Lung (tissue), 17 donors: ENCODE measurements at places on chromosomes 6 and 20.

DNA sequence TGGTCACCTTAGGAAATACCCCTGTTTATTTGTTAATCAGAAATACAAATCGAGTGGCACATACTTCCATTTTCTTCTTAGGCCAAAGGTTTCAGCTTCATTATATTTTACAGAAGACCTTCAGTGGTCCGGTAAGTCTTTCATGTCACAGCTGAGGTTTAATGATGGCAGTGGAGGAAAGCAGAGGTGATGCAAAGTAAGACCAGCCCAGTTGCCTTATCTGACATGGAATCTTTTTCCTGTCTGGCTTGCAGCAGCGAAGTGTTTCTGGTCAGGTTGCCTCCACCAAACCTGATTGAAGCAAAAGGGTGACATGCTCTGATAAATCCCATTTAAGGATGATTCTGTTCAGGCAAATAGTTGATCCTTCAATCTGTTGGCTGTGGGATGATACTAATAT lies 100.0 kb downstream of the PRDM1 start:
- DNase-seq = no peak

- DNase-seq = no peak
These were observed 94.7 kb downstream of the ANKRD6 start for GRCh38 chr6:89527634-89528033.

- DNase-seq = no peak
These were observed 6.7 kb upstream of the LCA5 start for GRCh38 chr6:79543886-79544285.

DNA sequence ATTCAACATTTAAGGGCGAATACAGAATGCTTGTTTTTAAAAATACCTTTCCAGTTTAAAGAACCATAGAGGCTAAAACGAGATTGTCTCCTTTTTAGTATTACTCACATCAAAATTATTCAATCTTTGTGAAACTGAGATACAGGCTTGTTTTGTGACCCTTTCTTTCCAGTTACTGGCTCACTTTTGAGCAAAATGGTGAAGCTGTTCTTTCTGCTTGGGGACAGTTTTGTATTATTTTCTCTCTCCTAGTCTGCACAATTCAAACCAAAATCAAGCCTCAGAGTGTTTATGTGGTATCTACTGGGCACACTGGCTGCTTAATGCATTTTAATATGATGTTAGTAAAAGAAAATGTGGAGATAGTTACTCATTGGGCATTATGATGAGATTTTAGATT lies 36.5 kb downstream of the HIVEP1 start:
- DNase-seq = no peak

DNA sequence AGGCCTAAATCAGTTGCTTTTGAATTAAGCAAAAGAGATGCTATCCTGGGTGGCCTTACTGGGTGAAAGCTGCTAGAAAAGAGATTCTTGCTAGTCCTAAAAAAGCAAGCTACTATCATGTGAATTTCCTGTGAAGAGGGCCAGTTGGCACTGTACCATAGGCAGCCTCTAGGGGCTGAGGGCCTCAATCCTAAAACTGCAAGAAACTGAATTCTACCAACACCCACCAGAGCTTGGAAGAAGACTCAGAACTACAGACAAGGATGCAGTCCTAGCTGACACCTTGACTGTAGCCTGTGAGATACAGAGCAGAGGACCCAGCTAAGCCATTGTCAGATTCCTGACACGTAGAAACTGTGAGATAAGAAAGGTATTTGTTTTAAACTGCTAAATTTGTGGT lies 24.5 kb downstream of the CLIC5 start:
- DNase-seq = no peak
